Stimulated activated CD4-positive, alpha-beta T cell treated with anti-CD3 and anti-CD28 coated beads, Interleukin-2, amount 100 ng/mL, for 48 hours (primary cell): ENCODE measurements at places on chromosomes 3 and 15.

GRCh38 chr3:139132976-139133375 is 88.3 kb upstream of the PRR23C start:
- DNase-seq = no peak

GRCh38 chr3:129867506-129868124 is 25.9 kb downstream of the TMCC1 start:
- DNase-seq = no peak

GRCh38 chr3:66507423-66508260 is 6.8 kb upstream of the LRIG1 start:
- DNase-seq = no peak

GRCh38 chr3:126865736-126866135 is 117.2 kb upstream of the PLXNA1 start:
- no peak for DNase-seq

GRCh38 chr3:127822682-127823425 is 539 bp upstream of the MGLL start:
- no peak for DNase-seq

DNA sequence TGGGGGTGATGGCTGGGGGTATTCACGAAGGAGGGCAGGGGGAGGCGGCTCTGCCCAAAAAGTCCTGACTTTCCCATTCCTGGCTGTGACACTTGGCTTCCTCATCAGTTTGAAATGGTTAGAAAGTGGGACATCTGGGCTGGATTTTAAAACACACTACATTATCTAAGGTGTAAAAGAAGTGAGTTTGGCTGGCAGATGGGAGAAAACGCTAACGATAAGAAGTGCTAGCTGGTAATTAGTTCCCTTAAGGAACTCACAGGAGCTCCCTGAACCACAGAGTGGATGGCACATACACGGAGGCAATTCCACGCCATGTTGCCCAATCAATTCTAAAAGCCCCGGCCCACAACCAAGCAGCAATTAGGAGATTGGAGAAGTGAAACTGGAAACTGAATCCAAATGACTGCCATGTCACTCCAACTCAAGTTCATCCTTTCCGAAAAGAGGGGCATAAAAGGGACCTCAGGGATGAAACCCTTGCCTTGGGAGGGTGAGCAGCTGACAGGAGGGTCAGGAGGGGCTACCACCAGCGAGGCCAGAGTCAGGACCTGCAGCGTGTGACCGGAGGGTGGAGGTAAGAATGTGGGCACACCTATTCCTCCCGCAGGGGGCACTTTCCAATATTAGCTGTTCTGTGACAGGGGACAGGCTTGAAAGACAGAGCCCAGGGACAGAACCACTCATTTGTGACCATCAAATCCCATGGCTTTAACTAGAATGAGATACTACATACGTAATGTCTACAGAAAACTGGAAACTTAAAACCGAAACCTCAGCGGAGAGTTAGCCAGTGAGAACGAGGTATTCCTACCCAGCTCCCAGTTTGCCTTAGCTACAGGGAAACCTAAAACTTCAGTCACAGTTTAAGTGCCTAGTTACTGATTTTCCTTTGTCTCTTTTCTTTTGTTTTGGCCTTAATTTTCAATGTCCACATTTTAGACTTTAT is 95.3 kb upstream of the OXTR start:
- no peak for DNase-seq

DNA sequence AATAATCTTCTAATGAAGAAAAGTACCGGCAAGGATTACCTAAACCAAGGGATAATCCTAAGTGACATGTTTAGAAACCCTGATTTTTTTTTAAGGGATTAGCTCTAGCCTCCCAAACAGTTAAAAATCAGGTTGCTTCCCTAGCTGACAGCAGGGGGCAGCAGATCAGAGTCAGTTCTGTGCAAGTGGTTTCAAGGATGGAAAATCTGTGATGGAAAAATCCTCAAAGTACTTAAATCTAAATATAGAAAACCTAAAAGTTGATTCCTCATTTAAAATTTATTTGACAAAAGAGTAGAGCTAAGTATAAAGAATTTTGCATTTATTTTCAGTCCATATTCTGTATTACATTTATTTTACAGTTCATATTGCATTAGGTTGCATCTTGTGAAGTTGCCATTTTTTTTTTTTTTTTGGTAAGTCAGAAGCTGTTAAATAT is 107.6 kb downstream of the PEX5L start:
- DNase-seq = peak; percentile 36

- no peak for DNase-seq
Measured at GRCh38 chr15:91311986-91312385, 211.9 kb downstream of the SV2B start.

GRCh38 chr15:93452537-93453211 is 363.7 kb upstream of the RGMA start:
- no peak for DNase-seq

- no peak for DNase-seq
Measured at GRCh38 chr15:62047282-62047827, 12.9 kb downstream of the VPS13C start.

GRCh38 chr3:32239307-32240158 is 1.1 kb downstream of the CMTM8 start:
- DNase-seq = no peak

DNA sequence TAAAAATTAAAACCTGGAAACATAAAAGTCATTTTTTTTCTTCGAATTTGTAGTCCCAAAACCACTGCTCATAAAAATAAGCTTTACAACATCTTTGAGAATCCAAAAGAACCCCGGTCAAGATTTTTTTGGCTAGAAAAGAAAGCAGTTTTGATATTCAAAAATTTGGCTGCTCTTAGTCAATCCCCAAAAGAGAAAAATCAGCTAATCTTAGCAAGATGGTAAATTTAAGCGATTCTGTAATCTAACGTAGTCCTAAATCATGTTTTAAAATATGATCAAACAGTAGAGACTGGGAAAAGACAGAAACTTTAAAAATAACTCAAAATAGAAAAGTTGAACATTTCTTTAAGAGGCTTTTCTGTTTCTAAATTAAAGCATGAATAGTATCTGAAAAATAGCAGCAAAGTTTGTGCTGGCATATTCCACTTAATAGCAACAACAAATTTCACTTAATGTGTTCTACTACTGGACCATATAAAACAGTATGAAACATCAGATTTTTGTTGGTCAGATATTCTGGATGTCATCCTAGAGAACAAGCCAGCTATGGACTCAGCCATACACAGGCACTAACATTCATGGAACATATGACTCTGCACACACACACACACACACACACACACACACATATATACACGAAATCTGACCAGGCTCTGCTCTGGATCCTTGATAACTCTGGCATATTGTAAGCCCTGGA is 19.1 kb upstream of the NR2F2 start:
- no peak for DNase-seq

DNA sequence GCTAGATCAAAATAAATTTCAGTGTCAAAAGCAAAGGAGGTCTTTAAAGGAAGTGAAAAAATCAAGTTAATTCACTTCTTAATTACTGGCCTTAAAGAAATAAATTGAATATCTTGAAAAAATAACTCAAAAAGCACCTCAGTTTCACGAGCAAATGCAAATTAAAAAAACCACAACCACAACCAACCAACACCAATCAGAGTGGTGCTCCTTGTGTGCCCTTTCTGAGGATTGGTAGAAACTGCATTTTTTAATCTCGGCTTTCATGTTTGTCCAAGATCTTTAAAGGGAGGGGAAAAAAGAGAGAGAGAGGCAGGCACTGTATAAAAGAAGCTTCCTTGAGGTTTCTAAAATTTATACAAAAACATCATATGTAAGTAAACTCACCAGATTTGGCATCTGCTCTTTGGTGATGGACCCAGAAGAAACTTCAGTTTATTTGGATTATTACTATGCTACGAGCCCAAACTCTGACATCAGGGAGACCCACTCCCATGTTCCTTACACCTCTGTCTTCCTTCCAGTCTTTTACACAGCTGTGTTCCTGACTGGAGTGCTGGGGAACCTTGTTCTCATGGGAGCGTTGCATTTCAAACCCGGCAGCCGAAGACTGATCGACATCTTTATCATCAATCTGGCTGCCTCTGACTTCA is at the start of gene GPR15:
TSS of gene GPR15 (plus strand) at position 357 of the 653 bp plus-strand sequence. CDS start at position 413, 56 bp downstream.
- DNase-seq = no peak

- DNase-seq = no peak
Measured at GRCh38 chr15:90343302-90343790, 8.7 kb upstream of the ZNF774 start.

DNA sequence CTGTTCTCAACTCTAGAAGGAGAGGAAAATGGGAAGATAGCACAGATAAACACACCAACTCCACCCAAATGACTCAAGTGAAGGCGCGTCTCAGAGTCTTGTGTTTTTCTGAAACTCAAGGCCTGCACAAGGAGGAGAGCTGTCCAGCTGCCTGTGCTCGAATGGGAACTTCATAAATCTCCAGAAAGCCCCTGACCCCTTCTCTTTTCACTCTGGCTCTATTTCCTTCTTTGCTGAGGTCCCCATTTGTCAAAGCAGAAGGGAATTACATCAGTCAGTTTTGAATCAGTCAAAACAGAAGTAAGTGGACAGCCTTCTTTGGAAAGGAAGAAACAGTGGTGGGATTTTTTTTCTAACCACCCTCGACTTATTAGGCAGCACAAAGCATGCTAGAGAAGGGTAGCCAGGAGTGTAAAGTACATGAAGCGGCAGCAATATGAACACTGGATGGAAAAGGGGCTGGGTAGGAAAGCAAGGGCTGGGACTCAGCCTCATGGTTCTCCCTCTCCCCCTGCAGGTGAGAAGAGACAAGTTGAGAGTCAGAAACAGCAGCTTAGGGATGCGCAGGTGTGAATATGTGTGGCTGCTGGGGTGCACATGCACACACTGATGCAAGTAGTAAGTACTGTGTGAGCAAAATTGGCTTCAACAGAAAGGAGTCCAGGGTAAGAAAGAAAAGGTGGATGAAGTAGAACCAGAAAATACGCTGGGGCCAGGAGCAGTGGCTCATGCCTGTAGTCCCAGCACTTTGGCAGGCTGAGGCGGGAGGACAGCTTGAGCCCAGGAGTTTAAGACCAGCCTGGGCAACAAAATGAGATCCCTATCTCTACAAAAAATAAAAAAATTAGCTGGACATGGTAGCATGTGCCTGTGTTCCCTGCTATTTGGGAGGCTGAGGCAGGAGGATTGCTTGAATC is 36.6 kb upstream of the MAGEF1 start:
- no peak for DNase-seq

DNA sequence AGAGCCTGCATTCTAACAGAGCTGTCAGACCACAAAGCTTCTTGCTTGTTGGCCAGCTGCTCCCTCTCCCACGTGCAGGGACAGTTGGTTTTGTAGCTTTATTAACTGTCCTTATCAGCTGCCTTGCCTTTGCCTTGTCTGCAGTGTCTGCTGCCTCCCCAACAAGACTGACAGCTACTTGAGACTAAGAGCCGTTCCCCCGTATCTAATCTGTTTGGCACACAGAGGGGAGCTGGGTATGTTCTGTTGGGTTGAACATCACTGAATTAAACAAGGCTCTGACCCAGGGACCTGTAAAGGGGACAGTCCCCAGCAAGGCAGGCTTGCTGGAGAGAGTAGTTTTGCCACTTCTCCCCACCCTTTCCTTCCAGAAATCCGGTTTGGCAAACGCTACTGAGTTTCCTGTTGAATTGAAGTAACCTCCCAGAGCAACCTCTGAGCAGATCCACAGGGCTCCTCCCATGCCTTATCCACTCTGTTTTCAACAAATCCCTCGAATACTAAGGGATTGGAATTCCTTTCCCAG is 116.1 kb downstream of the ANP32A start:
- no peak for DNase-seq

DNA sequence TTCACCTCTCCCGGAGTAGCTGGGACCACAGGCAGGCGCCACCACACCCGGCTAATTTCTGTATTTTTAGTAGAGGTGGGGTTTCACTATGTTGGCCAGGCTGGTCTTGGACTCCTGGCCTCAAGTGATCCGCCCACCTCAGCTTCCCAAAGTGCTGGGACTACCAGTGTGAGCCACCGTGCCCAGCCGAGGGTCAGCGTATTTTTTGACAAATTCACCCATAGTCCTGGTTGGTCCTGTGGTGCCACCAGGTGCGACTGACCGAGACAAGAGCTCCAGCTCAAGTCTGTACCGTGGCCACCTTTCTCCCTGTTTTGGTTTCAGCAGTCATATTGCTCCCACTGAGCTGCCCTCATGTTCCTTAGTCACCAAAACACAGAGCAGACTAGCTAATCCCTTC is 8.8 kb downstream of the SLC51A start:
- no peak for DNase-seq

- DNase-seq = no peak
Measured at GRCh38 chr3:50153782-50154475, 1.2 kb upstream of the SEMA3F start.

DNA sequence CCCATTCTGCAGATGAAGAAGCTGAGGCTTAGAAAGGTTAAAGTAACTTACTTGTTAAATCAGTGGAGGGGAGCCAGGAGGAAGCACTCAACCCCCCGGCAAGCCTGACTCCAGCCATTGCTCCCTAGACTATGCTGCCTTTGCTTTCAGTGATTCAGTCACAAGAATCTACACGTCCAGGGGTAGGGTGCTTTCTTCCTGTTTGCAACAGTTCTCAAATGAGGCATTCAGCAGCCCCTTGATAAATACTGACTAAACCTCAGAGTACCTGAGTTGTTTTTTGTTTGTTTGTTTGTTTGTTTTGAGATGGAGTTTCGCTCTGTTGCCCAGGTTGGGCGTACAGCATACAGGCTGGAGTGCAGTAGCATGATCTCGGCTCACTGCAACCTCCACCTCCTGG is 28.6 kb downstream of the MAGEF1 start:
- no peak for DNase-seq

GRCh38 chr3:147184794-147185193 is 221.5 kb downstream of the ZIC4 start:
- DNase-seq = no peak

DNA sequence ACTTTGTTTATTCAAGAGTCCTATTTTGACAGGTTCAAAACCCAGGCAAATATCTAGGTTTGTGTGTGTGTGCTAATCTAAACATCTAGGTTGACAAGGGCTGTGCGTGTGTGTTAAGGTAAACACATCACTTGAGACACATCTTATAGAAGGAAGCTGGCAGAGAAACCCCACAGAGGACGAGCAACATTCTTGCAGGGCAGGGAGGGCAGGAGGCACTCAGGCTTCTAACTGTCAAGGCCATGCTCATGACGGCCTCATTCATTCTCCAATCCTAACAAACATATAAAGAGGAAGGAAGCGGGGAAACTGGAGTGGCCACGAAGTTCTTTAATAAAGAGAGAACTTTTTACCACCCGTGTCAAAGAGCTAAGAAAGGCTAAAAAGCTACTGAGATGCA is 43.4 kb downstream of the SLCO2A1 start:
- DNase-seq = no peak

- DNase-seq = peak; percentile 54
Measured at GRCh38 chr15:99450896-99451358, 114.9 kb upstream of the MEF2A start.

DNA sequence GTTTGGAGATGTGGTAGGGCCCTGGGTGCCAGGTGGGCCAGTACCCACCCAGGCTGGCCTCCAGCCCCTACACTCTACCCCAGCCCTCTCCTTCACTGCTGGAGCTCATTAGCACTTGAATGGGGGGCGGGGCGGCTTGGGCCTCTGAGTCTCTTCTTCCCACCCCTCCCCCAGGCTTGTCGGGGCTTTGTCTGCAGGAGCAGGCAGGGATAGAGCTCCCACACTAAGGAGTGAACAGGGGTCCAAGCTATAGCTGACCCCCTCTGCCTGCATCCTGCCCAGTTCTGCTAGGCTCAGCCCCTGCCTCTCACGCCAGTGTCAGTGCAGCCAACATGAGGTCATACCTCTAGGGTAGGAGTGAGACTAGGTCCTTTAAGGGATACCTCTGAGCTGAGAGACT is 5.2 kb downstream of the GNAI2 start:
- DNase-seq = no peak
